ENCODE measurements at places on chromosomes 16 and 17.
A peak's percentile ranks its signal among the peaks of the same experiment; 100 is the strongest.

GRCh38 chr16:50507397-50507796, 40.8 kb upstream of the NKD1 start:
- no peak for DNase-seq

- DNase-seq: no peak
Observed at GRCh38 chr17:79670537-79671084, 59.8 kb upstream of the RBFOX3 start.

GRCh38 chr17:77467521-77467920, 326.8 kb downstream of the SEC14L1 start:
- DNase-seq: no peak

GRCh38 chr16:84959045-84959576, 52.2 kb downstream of the ZDHHC7 start:
- DNase-seq: no peak

DNA sequence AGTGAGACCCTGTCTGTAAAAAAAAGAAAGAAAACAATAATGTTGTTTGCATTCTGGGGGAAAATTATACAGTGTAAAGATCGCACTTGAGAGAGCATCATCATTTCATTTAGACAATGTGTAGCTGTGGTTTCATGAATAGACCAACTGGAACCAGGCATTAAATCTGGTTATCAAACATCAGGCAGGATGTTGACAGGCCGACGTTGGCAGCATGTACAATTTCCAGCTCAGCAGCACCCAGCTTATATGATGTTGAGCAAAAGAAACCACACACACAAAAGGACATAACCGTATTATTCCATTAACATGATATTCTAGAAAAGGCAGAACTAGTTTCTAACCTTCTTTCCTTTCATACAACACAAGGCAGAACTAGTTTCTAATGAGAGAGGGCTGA, 5.8 kb downstream of the MARVELD3 start:
- DNase-seq: no peak

DNA sequence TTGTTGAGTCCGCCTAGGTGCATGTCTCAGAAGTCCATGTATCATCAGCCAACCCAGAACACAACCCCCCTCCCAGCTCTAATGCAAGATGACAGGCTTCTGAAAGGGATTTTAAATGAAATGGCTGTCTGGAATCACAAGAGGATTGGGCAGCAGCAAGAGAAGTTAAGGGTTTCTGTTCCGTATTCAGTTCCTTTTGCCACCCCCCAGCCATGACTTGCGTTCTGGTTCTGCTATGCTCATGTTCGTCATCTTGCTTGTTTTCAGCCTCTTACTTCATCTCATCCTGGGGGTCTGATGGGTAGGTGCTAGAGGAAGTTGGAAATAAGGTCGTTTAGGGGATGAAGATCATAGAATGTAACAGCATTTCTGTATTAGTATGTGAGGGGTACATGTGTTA, 12.0 kb downstream of the MINK1 start:
- no peak for DNase-seq

DNA sequence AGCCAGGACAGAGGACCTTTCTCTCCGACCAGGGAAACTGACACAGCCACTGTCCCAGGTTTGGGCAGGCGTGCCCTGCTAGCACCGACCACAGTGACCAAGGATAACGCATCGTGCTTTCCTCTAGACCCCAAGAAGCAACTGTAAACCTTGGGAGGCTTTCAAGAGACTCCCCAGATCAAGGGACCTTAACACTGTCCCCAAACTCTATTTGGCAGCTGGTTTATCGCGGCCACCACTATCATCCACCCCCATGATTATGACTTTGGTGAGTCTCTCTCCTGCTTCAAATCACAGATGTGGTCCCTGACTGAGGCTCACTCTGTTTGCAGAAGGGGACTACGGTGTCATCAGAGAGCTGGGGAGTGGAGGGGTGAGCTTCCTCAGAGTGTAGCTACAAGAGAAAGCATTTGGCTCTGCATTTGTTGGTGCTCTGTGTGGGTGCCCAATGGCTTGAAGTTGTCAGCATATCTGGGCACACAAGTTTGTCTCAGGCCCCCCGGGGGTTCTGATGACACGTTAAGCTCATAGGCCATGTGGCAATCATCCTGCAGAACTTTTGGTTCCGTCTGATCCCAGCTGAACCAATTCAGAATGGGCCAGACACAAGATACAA, 408.0 kb downstream of the SLC39A11 start:
- DNase-seq: no peak

- no peak for DNase-seq
Observed at GRCh38 chr16:16017812-16018211, 68.4 kb downstream of the ABCC1 start.

- DNase-seq: no peak
Observed at GRCh38 chr17:79109584-79109983, 35.0 kb downstream of the ENGASE start.

DNA sequence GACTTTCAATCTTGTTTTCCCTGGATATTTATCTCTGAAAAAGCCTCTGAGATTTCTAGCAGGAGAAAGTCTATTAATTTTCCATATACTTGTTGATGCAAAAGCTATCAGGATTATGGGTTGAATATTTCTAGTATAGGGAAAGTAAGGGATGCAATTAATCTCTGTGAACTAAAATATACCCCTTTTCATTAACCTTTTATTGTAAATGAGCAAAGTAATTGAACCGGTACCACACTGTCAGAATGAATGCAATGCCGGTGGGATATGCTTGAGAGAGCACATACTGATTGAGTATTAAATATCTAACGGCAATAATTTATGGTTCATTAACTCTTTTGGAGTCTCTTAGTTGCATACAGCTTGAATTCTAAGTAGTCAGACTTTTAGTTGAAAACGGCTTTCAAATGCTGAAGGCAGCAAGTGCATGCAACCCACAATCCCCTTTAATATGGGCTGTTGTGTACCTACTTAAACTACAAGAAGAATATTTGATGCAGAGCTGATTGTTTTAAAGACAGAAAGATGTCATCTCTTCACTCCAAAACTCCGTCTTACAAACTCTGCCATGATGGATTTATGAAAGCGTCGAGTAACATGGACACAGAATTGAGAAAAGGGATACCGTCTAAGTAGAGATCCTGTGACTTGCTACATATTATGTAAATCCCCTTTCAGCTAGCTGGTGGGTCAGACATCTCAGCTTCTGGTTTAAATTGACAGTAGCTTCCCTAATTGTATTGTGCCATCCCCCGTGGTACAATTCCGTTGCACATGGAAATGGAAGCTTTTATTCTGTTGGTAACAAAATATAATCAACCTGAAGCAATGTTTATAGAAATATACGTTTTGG, 141.3 kb upstream of the CDH8 start:
- no peak for DNase-seq

DNA sequence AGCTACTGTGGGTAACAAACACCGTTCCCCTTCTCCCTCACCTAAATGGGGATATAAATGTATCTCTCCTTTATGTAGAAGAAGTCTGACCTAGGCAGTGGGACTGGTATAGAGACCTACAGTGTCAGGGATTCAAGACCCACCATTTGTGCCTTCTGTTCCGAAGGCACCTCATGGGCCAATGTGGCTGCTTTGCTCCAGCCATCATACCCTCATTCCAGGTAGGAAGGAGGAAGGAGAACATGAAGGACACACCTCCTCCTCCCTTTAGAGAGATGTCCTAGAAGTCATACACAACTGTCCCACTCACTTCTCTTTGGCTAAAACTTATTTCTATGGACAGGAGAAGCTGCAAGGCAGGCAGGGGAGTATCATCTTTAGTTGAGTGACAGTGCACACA, 8.3 kb upstream of the CRISPLD2 start:
- DNase-seq: no peak

DNA sequence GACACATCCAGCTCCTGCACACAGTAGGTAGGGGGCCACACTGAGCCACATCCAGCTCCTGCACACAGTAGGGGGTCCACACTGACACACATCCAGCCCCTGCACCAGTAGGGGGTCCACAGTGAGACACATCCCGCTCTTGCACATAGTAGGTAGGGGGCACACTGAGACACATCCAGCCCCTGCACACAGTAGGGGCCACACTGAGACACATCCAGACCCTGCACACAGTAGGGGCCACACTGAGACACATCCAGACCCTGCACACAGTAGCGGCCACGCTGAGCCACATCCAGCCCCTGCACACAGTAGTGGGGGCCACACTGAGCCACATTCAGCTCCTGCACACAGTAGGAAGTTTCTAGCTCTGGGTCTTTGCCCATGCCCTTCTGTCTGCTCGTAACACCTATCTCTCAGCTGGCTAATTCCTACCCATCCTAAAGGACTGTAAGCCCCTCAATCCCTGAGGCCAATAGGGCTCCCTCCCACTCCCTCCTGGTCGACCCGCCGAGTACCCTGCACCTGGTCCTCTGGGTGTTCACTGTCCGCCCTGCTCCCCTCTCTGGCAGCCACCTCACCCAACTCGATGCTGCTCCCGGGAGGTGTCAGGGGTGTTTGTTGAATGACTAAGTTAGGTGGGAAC, 9.4 kb upstream of the ATP2A3 start:
- DNase-seq: no peak

GRCh38 chr17:72362376-72363088, 241.7 kb downstream of the SOX9 start:
- DNase-seq: peak; percentile 57

DNA sequence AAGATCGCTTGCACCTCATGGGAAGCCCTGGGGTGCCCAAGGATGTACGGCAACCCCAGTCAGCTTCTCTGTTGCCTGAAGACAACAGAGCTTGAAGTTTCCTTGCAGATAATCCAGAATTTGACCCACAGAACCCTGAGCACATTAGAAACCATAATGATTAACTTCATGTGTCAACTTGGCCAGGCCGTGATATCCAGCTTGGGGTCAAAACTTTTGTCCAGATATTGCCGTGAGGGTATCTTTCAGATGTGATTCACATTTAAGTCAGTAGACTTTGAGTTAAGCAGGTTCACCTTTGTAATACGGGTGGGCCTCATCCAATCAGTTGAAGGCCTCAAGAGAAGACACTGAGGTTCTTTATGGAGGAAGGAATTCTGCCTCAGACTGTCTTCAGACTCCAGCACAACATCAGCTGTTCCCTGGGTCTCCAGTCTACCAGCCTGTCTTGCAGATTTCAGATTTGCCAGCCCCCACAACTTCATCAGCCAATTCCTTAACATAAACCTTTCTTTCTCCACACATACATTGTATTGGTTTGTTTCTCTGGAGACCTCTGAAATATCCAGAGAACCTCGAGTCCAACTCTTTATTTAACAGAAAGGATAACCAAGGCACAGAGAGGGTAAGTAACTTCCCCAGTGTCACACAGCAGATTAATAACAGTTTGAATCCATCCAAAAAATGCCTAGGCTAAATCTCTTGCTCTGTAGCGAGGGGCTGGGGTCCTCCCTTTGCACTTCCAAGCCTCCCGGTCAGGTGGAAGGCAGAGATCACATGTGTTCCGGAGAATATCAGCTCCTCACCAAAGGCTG, 171.1 kb downstream of the SALL1 start:
- DNase-seq: no peak

GRCh38 chr17:1234455-1234854, 35.8 kb upstream of the BHLHA9 start:
- no peak for DNase-seq

DNA sequence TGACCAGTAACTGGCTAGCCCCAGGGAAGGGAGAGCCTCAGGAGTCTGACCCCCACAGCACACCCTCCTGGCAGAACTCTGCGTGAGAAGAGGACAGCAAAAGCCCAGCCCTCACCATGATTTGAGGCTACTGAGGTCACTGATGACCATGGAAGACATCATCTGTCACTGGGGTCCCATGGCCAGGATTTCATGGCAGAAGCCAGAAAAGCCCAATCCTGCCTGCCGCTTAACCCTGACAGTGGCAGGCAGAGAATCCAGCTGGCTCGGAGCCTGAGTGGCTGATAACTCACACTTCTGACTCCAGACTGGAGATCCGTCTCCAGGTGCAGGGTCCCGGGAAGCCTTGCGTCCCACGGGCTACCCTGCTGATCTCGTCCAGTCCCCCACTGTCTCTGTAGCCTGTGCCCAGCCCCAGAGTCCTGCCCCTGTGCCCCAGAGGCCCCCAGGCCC, 17.5 kb downstream of the GRIN2C start:
- no peak for DNase-seq

DNA sequence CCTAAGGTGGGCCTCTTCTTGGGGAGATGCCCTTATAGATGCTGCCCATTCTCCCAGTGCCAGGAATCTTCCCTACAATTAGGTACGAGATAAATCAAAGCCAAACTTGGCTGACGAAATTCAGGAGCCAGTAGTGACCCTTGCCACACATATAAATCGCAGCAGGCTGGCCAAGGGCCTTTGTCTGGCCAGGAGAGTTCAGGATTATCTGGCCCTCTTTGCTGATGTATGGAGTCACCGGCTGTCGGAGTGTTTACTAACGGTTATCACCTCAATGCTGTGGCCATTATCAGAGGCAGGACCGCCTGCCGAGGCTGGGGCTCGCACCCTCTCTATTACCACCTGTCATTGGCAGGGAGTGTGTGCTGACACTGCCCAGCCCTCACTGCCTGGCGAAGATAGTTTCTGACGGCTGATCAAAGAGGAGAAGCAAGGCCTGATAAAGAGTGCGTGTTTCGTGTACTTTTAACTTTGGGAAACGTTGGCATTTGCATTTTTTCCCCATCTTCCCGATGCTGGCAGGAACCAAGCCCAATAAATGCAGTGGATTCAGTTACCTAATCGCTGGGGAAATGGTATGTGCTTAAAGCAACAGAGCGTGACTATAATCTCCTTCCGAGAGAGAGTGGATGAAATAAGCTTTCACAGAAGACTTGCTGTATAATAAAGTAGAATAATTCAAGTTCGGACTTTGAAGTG, 32.8 kb upstream of the TBX2 start:
- DNase-seq: no peak

DNA sequence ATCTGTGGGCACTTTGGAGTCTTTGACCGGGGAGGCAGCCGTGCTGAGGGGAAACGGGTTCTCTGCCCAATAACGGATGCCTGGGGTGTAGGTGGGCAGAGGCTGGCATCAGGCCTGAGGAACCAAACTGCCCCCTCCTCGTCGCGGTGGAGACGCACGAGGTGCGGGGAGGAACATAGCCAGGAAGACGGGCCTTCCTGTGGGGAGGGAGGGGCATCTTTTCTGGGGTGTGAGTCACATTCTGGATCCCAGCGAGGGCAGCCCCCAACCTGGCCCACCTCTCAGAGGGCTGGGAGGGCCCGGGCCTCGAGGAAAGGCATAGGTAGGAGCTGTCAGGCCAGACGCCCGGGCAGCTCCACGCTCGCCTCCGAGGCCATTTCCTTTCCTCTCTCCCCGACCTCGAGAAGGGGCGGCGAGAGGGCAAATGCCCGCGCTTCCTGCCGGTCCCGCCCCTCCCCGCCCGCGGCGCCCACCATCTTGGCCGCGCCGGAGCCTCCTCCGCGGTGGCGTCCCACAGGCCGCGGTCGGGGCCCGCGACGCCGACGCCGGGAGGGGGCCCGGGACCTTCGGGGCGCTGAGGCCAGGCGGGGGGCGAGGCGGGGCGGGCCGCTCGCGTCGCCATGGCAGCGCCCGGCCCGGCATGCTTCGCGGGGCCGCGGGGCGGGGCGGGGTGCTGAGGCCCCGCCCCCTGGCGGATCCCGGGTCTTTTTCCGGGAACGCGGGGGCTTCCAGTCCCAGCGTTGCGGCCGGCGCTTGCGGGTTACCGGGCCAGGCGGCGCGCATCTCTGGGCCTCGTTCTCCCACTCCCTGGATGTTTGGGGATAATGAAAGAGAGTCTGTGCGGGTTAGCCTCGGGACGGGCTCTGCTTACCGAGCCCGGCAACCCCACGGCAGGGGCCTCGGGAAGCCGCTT, 13.2 kb downstream of the RAI1 start:
- DNase-seq: peak; percentile 60
